HS-5 (cell line): ENCODE measurements at places on chromosomes 5 and 9.

DNA sequence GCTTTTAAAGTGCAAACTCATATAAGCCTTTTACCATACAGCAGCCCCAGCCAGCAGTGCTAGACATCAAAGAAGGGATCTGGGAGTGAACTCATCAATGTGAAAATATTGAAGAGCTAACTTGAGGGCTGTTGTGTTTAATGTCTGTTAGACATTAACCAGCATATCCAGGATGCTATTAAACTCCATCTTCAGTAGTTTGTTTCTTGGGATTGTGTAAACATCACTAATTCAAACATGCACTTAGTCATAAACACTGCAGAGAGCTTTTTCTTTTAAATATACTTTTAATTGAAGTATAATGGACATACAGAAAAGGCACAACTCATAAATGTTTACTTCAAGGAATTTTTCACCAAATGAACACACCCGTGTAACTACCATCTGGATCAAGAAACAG lies 81.8 kb downstream of the TMEM252 start:
- DNase-seq, result no peak

- DNase-seq, result no peak
These were observed 1.7 kb upstream of the PLPPR1 start for GRCh38 chr9:101026824-101027223.

GRCh38 chr9:108850293-108850897 lies 5.4 kb downstream of the ACTL7B start:
- no peak for DNase-seq

DNA sequence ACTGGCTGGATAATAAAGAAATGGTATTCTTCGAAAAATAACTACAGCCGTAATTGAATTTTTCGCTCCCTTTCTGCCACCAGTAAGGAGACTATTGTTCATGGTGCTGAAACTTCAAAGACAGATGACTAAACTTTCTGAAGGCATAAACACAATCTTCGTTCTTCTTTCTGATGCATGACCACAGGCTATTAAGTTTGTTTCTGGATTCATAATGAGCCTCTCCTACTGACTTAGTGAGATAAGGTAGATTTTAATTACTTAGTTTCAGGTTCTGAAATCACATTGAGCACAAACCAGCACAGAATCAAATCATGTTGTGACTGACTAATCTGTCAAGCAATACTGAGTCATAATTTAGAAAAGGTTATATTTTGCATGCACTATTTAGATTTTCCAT lies 441.8 kb upstream of the CCNG1 start:
- DNase-seq, result no peak

GRCh38 chr9:126611592-126612325 lies 2.0 kb upstream of the LMX1B start:
- DNase-seq, result no peak

GRCh38 chr9:75685062-75685461 lies 205.4 kb upstream of the PCSK5 start:
- no peak for DNase-seq

- DNase-seq, result no peak
These were observed 39.2 kb upstream of the LRRTM2 start for GRCh38 chr5:138914338-138914737.

GRCh38 chr5:143117821-143118220 lies 285.7 kb downstream of the NR3C1 start:
- no peak for DNase-seq

- no peak for DNase-seq
These were observed 108.1 kb upstream of the PRRC1 start for GRCh38 chr5:127409246-127409917.

- no peak for DNase-seq
These were observed 91.0 kb upstream of the PUM3 start for GRCh38 chr9:2934883-2935282.

DNA sequence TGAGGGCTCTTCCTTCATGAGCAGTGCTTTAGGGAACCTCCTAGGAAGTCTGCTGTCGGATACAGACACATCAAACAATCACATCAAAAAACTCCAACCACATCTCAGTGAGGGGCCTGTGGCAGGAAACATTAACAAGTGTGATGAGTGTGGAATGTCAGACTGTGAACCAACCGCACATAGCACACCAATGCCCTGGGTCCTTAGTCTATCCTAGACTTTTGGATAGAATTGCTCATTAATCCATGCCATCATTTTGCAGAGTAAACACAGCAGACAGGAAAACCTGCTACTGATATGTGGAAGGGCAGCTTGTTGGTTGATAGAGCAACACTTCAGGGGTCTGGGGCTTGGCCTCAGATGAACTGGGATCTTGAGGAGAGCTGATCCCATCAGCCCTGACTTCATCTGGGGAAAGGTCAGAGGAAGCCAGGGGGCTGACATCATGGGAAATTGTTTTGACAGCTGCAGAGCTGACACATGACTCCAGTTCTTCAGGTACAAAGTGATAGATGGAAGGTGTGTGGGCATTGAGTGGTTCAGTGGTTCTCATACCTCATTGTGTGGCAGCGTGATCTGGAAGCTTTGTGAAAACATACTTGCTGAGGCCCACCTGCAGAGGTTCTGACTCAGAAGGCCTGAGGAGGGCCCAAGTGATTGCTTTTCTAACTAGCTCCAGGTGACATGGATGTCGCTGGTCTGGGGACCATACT lies 193.3 kb downstream of the DIRAS2 start:
- DNase-seq, result no peak

DNA sequence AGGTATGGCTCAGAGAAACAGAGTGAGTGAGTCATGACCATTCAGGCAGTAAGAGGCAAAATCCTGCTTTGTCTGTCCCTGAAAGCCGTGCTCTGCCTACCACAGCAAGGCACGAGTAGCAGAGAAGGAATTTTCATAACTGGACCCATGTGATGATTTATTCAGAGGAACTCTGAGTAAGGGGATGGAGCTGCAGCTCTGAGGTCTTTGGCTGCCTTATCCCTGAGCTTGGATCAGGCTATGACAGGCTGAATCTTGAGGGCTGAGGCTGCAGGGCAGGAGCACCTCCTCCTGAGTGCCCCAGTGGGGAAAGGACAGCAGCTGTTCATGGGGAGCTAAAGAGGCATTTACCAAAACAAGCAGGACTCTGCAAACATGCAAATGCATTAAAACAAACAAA lies 183.4 kb downstream of the PAPPA start:
- DNase-seq, result peak; percentile 31

DNA sequence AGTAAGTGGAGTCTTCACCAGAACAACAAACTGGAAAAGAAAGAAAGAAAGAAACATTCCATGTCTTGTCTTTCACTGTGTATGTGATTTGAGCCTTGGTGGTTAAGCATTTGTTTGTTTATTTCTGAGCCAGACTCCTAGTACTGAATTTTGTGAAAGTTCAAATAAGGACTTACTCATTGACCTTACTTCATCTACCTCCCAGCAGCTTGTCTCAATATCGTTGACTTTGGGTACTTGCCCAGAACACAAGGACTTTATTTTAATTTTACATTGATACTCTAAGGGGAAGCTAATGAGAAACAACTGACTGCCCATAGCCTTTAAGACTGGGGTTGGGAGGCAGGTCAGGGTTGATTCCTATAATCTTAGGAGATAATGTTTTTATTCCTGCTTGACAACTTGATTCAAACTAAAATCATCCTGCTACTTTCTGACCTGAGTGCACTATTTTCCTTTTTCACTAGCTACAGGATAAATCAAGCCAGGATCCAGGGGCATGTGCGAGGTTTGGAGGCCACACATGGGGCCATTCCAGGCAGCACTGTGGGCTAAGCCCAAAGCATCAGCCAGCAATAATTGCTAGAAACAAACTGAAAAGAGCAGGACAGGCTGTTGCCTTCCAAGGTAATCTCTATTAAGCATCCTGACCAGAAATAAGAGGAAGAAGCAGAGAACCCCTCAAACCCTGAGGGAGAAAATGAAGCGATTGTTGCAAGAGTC lies 138.9 kb upstream of the RUSC2 start:
- no peak for DNase-seq

DNA sequence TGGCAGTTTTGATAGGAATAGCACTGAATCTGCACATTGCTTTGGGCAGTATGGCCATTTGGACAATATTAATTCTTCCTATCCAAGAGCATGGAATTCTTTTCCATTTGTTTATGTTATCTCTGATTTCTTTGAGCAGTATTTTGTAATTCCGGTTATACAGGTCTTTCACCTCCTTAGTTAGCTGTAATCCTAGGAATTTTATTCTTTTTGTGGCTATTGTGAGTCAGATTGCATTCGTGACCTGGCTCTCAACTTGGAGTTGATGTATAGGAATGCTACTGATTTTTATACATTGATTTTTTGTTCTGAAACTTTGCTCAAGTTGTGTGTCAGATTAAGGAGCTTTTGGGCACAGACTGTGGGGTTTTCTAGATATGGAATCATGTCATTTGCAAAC lies 24.0 kb downstream of the TMEM161B start:
- no peak for DNase-seq

- no peak for DNase-seq
These were observed 136.4 kb upstream of the FBXL7 start for GRCh38 chr5:15363601-15364000.

GRCh38 chr5:5638211-5638610 lies 215.7 kb downstream of the ICE1 start:
- DNase-seq, result no peak

- no peak for DNase-seq
These were observed 148.8 kb downstream of the IRX2 start for GRCh38 chr5:2602451-2603271.

DNA sequence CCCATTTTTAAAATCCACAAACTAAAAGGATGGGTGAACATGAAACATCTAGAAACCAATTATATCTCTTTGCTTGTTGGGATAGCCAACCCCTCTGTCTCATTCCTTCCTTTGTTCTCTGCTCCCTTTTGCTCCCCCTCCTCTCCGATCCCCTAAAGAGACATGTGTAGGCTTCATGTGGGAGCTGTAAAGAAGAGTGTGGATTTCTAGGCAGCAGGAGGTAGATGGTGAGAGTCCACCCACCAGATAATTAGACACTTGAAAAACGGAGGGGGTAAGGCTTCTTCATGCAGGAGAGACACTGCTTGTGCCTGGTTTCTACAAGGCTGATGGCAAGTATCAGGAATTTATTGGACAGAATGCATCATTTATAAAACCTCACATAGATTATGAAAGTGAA lies 27.3 kb upstream of the CFAP157 start:
- DNase-seq, result no peak

DNA sequence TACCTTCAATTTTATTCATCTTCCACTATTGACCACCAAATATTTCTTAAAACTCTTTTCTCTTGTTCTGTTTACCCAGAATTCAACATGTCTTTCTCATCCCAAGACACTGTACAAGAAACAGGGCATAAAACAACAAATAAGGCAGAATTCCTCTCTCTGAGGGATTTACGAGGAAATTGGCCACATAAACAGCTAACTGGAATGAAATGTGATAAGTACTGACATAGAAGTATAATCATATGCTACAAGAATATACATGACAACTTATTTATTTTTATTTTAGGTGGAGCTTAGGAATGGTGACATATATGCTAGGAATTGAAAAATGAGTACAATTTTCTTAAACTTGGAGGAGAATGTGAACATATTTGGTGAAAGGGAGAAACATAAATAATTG lies 48.8 kb upstream of the FBN2 start:
- DNase-seq, result no peak

DNA sequence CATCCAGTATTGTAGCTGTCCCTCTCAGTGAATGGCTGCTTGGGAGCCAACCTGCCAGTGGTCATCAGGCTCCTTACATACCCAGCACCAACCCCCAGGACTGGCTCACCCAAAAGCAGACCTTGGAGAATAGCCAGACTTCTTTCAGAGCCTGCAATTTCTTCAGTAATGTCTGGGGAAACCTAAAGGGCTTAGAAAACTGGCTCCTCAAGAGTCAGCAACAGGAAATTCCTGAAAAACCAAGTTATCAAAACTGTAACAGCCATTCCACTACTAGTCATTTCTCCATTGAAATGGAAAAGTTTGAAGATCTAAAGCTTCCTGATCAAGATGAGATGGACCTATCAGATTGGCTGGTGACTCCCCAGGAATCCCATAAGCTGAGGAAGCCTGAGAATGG lies 12.3 kb upstream of the STING1 start:
- DNase-seq, result no peak

DNA sequence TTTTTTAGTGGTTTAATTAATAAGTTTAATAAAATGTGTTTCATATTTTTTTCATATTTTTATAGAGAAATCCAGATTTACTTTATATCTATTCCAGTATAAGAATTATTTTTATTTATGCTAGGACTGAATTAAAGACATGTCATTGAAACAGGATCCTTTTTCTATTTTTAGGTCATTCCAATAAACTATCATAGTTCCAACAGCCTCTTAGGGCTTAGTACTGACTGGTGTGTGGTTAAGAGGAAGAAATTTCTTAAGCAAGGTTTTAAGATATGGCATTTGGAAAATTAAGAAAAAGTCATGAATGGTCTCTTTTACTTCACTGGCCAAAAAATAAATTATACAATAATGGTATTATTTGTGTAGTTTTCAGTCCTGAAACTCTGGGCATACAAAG lies 31.2 kb upstream of the PRR16 start:
- DNase-seq, result no peak

DNA sequence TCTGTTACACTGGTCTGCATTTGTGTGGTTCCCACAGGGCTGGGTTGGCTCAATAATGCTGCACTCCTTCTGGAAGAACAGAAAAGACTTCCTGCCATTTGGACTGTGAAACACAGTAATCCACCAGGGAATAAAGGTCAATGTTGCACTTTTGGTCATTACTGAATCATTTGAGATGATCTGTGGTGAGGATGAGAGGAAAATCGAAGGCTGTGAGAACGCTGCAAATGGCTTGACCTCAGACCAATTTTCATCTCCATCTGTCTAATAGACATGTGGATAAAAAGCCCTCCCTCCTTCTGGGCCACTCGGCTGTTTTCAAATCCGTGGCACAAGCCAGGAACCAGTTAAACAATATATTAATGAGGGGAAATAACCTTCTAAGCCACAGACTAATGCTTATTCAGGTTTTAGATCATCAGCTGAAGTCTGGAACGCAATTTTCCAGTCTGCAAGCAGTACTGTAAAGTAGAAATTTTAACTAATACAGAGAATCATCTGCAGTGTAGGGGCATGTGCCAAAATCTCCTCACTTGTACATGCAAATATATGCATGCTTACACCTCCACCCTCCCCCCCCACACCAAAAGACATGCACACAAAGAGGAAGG lies 20.2 kb downstream of the TLE1 start:
- no peak for DNase-seq

- no peak for DNase-seq
These were observed 1066.1 kb downstream of the NR2F1-AS1 start for GRCh38 chr5:92514896-92515295.

DNA sequence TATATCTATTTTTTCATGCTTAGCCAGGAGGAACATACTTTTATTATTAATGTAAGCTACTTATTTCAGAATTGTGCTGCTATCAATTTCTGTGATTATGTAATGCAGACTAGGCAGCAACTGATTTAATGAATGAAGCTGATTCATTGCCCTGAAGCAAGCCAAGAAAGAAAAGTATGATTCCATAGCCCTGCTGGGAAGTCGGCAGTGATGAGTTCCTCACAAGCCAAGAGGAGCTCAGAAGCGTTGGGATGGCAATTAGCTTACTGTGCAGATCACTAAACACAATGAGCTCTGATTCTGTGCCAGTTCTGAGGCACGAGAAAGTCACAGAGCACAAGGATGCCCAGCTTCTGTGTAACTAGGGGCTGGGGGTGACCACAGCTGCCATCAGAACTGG lies 254.3 kb upstream of the KLF9 start:
- DNase-seq, result no peak

- peak; percentile 56 for DNase-seq
These were observed 37.5 kb downstream of the MAMDC2 start for GRCh38 chr9:70081120-70081495.

GRCh38 chr9:126219648-126220063 lies 107.0 kb upstream of the MVB12B start:
- no peak for DNase-seq
